ENCODE measurements at places on chromosomes 7 and 10. TPM values are rescaled to one million over a fixed set of nuclear protein-coding genes. Genes with fewer than 3 reads are reported as not detected.

CYP3A5 gene
- total RNA-seq, result 2.7 TPM

CARD11 gene
- 5.4 TPM for total RNA-seq

RABGEF1 gene
- total RNA-seq, result 21.2 TPM

SPDYE6 gene
- total RNA-seq, result not detected

DBF4 gene
- total RNA-seq, result 55.0 TPM

DNA sequence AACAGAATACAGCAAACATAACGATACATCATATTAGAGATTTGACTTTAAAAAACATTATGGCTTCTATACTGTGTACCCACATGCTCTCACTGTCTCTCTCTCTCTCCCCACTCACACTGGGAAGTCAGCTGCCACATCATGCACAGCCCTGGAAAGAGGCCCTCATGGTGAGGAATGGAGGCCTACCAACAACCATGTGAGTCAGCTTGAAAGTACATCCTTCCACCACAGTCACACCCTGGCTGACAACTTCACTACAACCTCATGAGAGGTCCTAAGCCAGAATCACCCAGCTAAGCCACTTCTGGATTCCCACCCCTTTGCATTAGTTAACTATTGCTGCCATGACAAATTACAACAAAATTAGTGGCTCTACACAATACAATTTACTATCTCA lies 23.3 kb upstream of the GPR22 start:
- no peak for DNase-seq

GRCh38 chr7:80895056-80895455 lies 23.8 kb downstream of the SEMA3C start:
- no peak for DNase-seq

GRCh38 chr7:45687185-45687560 lies 113.0 kb downstream of the ADCY1 start:
- no peak for DNase-seq

- DNase-seq, result peak; percentile 53
These were observed 387.5 kb downstream of the CCSER2 start for GRCh38 chr10:84715911-84716310.

GRCh38 chr7:127392182-127392565 lies 334 bp downstream of the ZNF800 start:
- DNase-seq, result peak; percentile 46

GRCh38 chr10:123513870-123514269 lies 152.3 kb upstream of the GPR26 start:
- no peak for DNase-seq

DNA sequence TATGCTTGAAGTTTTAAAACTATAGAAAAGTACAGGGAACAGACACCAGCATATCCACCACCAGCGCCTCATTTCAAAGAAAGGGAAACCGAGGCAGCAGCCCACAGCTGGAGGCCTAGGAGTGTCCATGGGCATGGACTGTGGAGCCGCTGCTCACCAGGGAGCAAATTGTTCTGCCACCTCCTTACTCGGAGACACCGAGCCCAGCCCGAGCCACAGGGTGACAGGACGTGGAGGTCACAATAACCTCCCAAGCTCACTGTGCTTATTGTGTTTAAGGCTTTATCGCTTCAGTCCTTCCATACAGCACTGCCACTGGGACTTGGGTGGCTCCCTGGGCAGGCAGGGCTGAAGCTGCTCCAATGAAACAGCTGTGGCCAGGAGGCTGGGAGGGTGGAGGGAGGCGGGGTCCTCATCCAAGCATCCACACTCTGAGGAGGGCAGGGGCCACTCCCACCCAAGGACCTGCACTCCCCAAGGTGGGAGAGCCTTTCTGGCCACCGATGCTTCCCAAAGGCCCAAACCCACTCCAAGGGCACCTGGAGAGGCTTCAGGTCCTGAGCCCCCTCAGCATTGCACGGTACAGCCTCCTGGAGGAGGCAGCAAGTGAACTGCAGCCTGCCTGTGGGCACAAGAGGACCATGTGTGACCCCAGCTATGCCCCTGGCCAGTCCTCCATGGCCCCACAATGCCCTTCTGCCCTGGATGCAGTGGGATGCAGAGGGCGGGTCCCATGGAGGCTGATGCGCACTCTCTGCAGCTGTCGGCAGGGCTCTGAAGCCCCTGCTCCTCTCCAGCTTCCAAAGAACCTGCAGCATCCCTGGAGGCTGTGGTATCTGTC lies 38.7 kb upstream of the RET start:
- no peak for DNase-seq

DNA sequence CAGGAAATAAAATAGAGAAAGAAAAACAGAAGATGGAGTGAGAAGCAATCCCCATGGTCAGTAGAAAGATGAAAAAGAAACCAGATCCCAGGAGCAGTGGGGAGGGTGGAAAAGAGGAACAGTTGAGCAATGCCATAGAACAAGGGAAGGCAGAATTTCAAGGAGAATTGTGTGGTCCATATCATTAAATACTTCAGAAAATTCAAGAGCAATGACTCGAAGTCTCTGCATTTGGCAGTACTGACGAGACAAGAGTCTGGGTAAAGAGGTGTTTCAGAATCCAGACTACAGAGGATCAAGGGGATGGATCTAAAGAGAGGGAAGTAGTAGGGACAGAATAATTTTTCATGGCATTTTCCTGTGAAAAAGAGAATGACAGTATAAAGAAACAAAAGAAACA lies 512.6 kb downstream of the PHTF2 start:
- no peak for DNase-seq

DNA sequence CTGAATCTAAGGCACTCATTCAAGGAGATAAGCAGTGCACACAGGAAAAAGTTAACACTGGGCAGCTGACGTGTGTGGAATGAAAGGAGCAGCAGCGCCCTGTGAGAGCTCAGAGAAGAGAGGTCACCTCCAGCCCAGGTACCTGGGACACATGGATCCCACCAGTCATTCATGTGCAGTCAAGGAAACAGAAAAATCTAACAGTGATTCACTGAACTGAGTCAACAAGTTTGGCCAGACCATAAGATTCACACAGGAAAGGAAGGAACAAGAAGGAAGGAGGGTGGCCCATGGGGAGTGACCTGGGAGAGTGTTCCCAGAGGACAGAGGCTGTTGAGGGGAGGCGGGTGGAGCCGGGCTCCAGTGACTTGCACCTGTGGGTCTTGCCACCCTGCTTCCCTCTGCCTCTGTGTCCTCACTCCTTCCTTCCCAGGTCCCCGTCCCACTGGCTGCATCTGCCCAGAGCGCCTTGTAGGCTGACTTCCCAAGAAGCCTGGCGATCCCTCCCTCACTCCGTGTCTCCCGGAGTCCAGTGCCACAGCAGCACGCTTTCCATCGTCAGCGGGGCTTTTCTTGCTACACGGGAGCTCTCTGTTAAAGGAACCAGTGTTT lies 27.7 kb downstream of the RNF32 start:
- DNase-seq, result peak; percentile 59

DNA sequence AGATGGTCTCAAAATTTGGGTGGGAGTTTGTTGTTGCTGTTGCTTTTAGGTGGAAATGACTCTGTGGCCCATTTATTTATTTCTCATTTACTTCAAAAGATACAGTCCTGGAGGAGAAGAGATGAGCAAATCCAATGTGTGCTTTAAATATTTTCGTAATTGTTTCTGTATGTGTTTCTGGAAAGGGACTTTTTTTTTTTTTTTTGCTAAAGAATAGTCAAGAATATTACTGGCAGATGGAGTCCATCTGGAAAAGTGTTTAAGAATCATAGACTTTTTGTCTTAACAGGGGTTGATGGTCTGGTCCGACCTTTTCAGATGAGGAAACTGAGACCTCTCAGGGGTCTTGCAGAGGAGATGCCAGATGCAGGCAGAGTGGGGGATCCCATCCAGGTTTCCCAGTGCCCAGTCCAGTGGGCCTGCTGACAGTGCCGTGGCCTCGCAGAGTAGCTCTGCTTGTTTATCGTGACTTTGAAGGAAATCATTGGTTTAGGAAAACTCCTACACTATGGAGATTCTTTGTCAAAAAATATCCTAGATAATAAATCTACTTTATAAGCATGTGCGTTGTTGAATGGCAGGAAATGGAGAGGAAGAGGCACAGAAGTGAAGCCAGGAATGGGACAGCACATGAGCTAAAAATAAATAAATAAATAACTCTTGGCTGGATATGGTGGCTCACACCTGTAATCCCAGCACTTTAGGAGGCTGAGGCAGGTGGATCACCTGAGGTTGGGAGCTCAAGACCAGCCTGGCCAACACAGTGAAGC lies 164.3 kb upstream of the SVIL start:
- DNase-seq, result no peak

- no peak for DNase-seq
These were observed 315.8 kb downstream of the KCNMA1 start for GRCh38 chr10:77321838-77322237.

DNA sequence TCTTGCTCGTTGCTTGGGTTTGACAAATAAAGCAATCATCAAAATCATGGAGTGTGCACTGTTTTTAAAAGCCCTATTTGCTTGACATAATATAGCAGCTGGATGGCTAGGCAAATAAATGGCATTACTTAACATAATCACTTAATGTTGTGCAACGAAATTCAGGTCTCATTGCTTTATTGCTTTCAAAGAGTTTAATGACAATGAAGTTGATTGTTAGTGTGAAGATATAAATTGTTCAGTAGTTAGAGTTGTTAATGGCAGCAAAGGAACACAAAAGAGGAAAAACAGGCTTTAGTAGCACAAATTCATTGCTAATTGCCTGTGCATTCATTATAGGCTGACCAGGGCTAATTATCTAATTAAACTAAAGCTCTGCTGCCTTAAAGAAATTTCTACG lies 7.6 kb upstream of the ADO start:
- no peak for DNase-seq

GRCh38 chr7:137564677-137565076 lies 221.1 kb upstream of the PTN start:
- no peak for DNase-seq

GRCh38 chr10:8044908-8045725 lies 9.4 kb upstream of the GATA3 start:
- DNase-seq, result peak; percentile 74

- DNase-seq, result no peak
These were observed 58.5 kb downstream of the PAX2 start for GRCh38 chr10:100803908-100804307.

- peak; percentile 36 for DNase-seq
These were observed 759 bp downstream of the NUDT1 start for GRCh38 chr7:2242541-2243429.

DNA sequence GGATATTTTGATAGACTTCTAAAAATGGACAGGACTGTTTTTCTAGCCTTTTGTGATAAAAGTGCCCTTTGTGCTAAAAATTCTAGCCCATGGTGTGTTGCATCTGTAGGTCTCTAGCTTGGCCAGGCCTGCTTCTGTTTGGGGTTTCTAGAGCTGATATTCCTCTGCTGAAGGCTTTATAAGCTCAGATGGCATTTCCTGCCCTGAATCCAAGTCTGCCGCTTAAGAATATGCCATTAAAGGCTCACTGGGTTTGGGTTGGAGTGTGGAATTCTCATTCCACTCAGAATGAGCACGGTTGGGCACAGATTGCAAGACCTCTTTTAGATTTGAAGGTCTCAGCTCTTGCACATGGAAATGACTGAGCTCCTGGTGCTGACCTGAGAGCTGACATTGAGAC lies 49.4 kb upstream of the IGFBP3 start:
- DNase-seq, result no peak

DNA sequence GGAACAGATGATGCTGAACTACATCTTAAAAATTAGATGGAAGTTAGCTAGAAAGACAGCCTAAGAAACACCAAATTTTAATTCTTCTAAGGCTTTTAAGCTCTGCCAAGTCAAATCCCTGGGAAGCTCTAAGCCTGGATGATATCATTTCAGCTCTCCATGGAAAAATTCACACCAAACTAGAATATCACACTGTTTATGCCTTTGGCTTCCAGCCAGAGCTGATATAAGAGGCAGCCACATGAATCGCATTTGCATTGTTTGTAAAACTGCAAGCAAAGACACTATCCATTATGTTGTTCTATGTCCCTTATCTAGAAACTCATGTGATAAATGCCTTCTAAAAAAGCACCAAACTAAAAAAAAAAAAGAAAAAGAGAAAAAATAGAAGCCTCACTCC lies 430.4 kb downstream of the GRID1 start:
- DNase-seq, result no peak

DNA sequence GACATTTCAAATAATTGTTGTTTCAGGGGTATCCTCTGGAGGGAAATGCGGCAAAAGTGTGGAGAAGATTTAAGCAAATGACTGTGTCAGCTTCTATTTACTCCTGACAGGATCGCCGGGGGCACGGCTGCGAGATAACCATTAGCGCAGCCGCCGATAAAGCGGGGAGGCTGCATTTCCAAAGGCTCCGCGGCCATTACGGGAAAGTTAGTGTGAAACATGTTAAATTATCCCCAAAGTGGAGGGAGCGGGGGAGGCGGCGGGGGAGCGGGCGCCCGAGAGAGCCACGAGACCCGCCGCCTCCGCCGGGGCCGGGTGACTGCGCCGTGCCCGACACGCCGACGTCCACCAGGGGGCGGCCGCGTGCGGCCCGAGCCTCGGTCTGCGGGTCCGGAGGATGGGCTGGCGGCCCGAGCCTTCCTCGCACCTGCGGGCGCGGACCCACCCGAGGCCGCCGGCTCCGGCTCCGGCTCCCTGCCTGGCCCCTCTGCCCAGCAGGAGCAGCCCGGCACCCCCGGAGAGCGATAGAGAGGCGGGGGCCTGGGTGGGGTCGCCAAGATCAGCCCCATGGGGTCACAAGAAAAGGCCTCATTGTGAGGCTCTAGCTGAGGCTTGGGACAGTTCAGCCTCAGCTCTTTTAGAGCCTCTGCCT lies 74.4 kb upstream of the PAX2 start:
- DNase-seq, result no peak

DNA sequence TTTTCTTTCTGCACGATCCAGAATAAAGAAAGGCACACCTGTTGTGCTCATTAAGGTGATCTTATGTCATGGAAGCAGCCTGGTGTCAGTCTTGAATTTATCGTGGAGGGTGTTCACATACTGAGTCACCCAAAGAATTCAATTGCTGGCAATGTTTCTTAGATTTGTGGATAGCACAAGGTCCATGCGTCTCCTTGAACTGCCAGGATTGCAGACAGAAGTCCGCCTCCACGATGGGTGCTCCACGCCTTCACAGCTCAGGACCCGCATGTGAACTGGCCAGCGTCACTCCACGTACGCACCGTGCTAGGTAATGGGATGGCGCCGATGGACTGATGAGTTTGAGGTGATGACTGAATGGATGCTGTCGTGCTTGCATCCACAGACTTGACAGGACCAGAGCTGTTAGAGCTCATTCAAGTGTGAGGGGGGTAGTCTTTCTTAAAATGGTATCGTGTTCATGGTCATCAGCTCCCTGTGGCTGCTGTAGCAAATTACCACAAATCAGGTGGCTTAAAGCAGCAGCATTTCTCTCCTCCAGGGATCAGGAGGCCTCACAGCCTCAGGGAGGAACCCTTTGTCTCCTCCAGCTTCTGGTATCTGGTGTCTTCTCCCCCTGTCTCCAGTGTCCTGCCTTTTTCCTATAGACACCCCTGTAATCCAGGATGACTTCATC lies 65.4 kb upstream of the DNAJB6 start:
- DNase-seq, result no peak
